Vagina (tissue), 2 donors: ENCODE measurements at places on chromosomes 3 and 15.
A peak's percentile ranks its signal among the peaks of the same experiment; 100 is the strongest.

GRCh38 chr3:166864473-166865467, 515.3 kb downstream of the ZBBX start:
- peak; percentile 83 for DNase-seq

DNA sequence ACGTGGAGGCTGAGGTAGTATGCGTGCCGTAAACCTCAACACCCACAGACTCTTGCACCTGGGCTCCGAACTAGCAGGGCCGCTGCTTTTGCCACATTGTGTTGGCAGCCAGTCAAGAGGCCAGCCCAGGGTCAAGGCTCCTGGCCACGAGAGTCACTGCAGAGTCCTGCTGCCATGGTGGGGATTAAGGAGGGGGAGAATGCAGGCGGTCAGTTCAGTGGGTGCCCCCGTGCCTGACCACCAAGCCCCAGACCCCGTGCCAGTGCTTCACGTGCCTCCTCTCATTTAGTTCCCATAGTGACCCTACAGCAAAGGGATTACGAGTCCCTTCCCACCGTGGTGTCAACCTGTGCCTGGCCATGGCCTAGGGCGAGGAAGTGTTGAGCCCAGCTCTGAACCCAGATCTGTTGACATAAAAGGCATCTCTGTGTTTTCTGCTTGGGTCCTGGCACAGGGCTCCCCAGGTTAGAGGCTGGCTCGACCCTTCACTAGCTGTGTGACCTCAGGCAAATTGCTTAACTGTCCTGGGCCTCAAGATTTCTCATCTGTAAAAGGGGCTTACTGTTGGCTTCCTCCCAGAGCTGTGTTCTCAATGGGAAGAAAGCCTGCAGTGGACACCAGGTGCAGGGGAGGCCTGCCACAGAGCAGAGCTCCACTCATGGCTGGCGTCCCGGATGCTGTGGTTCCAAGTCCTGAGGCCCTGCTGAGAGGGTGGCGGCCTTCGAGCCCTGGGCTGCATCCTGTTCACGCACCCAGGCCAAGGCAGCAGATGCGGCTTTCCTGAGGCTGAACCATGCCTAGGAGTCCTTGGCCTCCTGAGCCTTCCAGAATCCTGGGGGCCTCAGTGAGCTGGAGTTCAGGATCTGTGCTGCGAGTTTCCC, 32.8 kb downstream of the FBLN2 start:
- DNase-seq: no peak

- DNase-seq: no peak
These were observed 113.7 kb upstream of the SMAD3 start for GRCh38 chr15:66951531-66952320.

DNA sequence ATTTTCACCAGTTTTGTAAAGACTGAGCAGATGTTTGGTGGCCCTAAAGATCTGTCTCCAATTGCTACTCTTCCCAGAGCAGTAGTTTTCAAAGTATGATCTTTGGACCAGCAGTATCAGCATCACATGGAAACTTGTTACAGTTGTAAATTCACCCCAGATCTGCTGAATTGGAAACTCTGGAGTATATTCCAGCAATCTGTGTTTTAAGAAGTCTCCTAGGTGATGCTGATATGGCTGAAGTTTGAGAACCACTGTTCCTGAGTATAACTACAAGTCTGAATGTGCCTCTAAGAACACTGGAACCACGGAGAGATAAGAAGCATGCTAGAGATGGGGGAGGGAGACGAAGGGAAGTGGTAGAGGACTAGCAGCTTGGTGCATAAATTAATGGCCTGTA, 45.7 kb downstream of the NUDT16 start:
- no peak for DNase-seq

DNA sequence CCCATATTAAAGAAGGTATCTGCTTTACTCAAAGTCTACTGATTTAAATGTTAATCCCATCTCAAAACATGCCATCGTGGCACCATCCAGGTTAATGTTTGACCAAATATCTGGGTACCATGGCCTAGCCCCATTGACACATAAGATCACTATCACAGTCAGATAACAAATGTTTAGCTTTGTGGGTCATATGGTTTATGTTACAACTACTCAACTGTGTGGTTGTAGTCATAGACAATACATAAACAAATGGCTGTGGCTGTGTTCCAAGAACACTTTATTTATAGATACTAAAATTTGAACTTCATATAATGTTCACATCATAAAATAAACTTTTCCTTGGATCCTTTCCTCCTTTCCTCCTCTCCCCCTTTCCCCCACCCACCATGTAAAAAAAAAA, 9.8 kb upstream of the SNRPN start:
- no peak for DNase-seq

DNA sequence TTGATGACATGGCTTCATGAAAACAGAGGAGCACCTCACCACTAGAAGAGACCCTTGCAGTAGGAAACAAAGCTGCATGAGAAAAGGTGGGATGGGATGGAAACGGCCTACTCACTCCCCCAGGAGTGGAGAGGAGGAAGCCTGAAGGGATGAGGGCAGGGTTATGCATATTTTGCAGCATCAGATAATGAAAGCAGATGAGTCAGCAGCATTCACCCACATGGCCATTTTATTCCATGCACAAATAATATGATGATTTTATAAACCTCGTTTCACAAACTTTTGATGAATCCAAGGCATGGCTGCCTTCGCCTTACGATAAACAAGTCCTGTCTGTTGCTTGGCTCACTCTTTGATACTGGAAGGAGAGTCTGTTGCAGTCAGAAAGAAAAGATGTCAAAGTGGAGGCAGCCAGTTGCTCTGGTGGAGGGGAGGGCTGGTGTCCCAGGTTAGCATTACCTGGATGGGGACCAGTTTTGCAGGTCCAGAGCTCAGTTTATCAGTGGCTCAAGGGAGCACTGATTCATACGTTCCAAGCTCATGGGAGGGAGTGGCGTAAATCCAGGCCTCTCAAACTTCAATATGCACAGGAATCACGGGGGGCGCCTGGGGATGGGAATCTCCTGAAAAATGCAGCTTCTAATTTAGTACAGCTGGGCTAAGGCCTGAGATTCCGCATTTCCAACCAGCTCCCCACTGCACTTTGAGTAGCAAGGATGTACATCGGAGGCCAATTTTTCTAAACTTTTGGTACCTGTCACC, 9.2 kb upstream of the EHD4 start:
- DNase-seq: no peak

DNA sequence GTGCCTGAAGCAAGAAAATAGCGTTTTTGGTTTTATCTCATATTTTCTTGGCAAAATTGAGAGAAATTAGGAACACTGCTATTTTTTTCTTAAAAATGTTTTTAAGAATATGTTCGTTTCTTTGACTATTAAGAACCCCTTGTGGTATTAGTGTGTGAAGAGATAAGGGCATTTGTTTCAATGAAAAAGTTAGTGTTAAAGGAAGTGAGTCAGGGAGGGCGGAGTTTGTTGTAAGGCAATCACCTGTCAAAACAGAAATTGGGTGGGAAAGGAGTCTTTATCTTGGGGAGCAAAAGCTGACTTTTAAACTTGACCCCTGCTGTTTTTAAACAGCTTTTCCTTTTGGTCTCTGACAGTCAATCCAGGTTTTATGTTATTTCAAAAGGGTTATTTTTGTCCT, 4.2 kb downstream of the RAP2B start:
- DNase-seq: no peak

- no peak for DNase-seq
These were observed 1.7 kb downstream of the P2RY13 start for GRCh38 chr3:151327571-151328198.

- no peak for DNase-seq
These were observed 280.7 kb downstream of the MFSD1 start for GRCh38 chr3:159082519-159082918.

- no peak for DNase-seq
These were observed 29.0 kb downstream of the PPARG start for GRCh38 chr3:12317914-12318313.

GRCh38 chr3:134486577-134487041, 752 bp downstream of the CEP63 start:
- no peak for DNase-seq

GRCh38 chr15:55758580-55758986, 15.6 kb upstream of the PRTG start:
- no peak for DNase-seq

GRCh38 chr3:42173307-42173706, 82.2 kb downstream of the TRAK1 start:
- DNase-seq: no peak

DNA sequence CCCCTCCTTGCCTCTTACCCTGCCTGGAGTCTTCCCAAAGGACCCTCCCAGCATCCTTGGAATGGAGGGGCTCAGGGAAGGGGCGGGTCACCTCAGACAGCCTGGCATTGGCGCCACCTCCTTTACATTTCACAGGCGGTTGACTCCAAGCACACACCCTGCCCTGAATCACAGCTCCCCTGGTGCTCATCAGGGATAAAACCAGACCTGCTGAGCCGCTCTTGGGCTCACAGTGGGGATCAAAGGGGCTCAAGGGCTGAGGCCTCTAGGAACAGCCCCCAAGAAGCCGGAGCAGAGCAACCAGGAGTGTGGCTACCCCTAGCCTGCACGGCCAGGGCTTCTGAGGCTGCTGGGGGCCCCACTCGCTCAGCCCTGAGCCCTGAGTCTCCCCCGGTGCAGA, 16.6 kb downstream of the LINGO1 start:
- DNase-seq: no peak

DNA sequence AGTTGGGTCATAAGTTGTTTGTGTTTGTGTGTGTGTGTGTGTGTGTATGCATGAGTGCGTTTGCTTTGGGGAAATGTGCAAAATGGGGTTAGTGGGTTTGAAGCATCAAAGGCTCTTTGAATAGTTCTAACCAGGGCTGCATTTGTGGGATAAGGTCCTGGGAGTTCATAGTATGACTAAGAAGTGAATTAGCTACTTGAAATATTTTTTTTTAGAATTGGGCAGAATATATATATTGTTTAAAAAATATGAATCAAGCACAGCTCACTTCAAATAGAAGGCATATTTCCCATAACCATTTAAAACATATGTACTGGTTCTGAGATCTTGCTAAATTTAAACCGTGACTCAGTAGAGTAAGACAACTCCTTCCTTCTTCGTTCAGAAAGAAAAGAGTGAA, 43.1 kb downstream of the IGF2BP2 start:
- DNase-seq: no peak

DNA sequence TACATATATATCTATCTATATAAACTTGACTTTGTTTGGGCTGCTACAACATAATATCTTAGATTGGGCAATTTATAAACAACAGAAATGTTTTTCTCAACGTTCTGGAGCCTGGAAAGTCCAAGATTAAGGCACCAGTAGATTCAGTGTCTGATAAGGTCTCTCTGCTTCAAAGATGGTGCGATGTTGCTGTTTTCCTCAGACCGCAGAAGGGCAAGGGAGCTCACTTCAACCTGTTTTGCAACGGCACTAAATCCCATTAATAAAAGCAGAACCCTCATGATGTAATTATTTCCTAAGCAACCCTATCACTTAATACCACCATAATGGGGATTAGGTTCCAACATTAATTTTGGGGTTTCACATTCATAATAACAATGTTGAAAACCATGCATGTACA, 1134.8 kb downstream of the NSUN3 start:
- DNase-seq: no peak
